ENCODE measurements at places on chromosomes 3 and 15. TPM values are rescaled to one million over a fixed set of nuclear protein-coding genes. Genes with fewer than 3 reads are reported as not detected.

Gene FAM107A
- not detected for total RNA-seq

Gene MCF2L2
- total RNA-seq, result 0.05 TPM

Gene GUCA1C
- total RNA-seq, result not detected

Gene GOLGA8T
- not detected for total RNA-seq

Gene CCR5
- not detected for total RNA-seq

DNA sequence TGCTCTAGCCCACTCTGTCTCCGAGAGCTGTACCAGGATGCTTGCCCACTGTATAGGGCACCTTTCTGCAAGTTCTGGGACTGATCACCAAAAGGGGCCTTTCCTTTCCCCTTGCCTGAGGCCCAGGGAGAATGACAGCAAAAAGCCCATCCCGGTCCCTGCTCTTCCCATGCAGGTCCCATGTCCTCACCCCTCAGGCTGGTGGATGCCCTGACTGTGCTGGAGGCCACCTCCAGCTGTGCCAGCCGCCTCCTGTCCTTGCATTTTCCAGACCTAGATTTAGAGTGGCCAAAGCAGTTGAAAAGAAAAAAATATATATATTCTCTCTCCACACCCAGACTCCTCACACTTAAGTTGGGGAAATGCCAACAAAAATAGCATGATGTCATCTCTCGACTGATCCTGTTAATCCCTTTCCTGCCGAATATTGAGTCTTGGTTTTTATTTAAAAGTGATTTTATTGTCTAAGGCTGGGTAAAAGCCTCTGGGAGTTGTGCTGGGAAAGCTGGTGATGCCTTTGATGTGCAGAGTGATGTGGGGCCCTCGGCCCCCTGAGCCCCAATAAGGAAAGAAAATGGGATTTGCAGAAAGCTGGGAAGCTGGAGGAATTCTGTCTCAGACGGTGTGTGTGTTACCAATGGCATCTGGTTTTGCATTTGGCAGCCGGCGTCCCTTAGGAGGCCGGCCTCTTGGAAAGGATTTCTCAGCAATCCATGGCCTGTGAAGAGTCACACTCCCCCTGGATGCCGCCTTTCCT lies 29.3 kb upstream of the TPM1 start:
- DNase-seq, result no peak

GRCh38 chr3:96734273-96735009 lies 80.0 kb upstream of the EPHA6 start:
- DNase-seq, result no peak

DNA sequence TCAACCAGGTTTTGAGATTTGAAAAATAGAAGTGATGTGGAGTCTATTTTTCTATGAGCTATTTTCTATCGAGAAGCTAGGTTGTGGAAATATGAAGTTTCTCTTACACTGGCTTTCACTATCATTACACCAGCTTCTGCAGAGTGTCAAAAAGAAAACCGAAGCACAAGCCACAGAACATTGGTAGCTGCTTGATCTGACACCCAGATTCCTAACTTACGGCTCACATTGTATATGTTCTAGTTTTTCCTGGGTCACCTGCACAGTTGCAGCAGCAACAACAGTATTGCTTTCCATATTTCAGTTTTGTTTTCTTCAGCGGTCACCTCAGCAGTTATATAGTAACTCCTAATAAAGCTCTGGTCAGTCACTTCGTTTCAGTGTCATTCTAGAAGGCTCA lies 790.1 kb downstream of the PLOD2 start:
- DNase-seq, result no peak

DNA sequence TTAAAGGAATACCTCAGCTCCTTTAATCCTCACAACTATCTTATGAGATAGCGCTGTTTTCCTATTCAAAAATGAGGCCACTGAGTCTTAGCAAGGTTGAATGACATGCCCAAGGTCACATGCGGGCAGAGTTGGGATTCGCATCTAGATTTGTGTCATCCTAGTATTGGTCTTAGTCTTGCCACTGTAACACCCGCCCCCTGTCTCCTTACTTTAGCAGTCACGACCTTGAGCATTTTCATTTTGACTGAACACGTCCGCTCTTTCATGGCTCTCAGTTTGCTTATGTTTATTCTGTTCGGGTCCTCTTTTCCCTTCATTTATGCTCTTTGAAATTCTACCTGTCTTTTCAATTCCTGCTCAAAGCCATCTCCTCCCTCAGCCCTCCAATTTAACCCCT lies 112.5 kb upstream of the CADPS start:
- no peak for DNase-seq

- no peak for DNase-seq
Measured at GRCh38 chr3:53583161-53583690, 88.8 kb downstream of the CACNA1D start.

Data from HT-29 (cell line).